ENCODE measurements at places on chromosomes 1 and 21.

DNA sequence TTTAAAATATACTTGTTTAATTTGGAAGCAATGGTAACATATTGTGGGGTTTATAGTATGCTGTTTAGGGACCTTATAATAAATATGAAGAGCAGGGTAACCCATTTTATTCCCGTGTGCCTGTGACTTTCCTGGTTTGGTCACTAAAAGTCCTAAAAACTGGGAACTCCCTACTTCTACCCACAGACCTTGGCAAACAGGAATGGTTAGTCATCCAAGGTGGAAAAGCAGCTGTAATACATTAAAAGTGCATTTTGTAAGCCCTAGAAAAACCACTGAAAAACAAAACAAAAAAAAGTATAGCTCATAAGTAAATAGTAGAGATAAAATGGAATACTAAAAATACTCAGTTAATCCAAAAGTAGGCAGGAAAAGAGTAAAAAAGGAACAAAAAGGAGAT is 538.9 kb downstream of the LMO4 start:
- DNase-seq: no peak

GRCh38 chr1:220370041-220370700 is 97.9 kb upstream of the RAB3GAP2 start:
- DNase-seq: peak; percentile 49

DNA sequence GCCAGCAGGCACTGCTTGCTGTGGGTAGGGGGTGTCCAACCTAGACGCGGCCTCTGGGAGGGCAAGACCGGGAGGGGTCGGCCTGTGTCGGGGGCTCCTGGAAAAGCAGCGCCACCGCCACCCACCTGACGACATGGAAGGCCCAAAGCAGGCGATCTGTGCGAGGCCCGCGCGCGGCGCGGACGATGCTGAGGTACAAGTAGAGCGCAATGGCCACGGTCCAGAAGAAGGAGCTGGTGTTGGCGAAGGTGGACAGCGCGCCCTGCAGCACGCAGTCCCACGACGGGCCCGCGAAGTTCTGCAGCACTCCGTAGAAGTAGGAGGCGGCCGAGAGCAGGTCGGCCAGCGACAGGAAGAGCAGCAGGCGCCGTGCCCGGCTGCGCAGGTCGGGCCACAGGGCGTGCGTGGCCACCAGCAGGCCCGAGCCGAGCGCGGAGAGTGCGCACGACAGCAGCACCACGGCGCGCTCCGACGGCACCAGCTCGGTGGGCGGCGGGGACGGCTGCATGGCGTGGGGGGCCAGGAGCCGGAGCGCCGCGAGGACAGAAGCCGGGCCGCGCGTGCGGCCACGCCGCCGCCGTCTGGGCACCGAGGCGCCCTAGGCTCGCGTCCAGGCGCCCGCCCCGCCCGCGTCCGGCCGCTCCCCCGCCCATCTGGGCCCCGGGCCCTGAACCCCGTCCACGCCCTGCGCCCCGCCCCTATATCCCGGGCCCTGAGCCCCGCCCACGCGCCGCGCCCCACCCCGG is at the start of gene GPR157:
TSS of gene GPR157 (minus strand) at position 583 of the 746 bp plus-strand sequence. CDS start at position 508, 75 bp downstream.
- DNase-seq: peak; percentile 55

- peak; percentile 69 for DNase-seq
Observed at GRCh38 chr1:110780600-110781484, 92.1 kb upstream of the CD53 start.

DNA sequence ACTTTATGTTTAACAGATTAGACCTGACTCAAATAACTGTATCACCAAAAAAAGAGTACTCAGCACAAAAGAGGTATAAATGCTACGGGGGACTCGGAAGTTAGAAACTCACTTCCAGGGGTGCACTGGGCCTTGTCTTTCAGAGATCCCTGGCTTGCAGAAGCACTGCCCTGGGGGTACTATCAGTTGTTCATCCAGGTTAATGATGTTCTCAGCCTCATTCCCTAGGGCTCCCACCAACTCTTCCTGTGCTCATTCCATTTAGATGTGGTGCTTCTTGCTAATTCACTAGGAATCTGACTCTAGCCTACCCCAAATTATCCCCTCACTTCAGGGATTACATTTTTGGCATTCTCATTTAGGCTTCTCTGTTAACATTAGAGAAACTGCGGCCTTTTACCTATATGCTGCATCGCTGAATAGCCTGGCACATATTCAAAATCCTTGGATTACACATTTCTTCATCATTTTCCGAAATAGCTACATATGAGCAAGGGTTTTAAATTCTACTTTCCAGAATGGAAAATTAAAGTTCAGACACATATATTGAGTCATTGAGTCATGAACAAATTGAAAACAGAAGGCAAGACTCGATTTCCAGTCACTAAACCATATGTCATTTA is 338.5 kb downstream of the KCTD3 start:
- no peak for DNase-seq

DNA sequence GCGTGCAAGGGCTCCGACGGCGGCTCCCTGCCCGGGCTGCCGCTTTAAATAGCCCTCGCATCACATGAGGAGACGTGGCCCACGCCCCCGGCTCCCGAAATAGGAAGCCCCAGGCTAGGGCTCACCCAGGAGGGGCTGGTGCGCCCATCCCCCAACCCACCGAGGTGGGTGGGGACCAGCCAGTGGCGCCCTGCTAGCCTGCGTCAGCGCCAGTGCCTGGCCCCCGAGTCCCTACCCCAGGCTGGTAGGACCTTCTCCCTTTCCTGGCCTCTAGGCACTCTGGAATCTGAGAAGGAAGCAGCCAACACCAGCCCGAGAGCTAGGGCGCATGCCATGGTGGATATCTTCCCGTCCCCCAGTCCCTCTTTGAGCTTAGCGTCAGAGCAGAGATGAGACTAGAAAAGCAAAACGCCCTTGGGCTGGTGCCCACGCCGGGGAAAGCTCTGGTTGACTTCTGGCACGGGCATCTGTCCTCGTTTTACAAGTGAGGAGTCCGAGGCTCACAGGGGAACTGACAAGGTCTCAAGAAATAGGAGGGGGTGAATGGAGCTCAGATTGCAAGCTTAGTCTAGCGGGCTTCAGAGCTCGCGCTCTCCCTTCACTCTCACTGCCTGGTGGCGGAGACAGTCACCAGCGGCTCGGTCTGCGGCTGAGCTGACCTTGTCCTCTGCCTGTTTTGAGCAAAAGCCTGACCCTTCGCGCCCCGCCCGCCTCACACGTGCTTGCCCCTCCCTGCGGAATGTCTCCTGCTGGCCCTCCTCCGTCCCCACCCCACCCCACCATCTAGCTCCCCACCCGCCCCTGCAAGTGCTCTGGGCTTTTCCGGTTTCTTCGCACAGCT is at the start of gene FABP3:
TSS of gene FABP3 (minus strand) at position 21 of the 841 bp plus-strand sequence. CDS start 62 bp downstream, outside the sequence.
- DNase-seq: peak; percentile 10

DNA sequence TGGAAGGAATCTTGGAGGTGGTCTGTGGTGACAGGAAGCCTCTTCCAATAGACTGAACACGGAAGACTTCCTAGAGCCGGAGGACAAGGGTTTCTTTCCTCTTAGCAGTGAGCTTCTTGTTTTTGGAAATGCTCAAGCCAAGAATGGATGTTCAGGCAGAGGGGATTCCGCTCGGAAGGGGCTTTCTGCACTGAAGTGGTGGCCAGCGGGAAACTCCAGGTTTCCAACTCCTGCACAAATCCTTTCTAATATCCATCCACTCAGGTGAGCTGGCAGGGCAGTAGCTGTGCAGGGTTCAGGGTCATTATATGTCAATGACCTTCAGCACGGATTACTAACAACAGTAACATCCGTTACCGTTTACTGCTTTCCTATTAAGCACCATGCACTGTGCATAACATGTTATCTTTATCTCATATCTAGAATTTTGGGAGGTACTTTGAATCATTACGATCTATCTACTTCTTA is 573 bp upstream of the CPT2 start:
- DNase-seq: peak; percentile 42

DNA sequence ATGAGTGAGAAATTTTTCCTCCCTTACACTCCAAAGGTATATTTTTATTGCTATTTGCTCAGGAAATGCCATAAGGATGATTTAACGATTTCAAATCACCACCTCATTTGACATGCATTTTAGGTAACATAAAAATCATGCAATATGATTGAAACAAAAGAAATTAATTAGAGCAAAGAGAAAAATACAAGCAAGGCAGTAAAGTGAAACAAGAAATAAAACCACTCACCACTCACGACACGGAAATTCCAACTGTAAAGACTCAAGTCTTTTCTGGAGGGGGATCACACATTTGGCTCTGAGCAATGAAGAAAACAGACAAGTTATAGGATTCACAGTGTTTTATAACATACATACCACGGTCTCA is 86.8 kb upstream of the ARHGAP29 start:
- no peak for DNase-seq

DNA sequence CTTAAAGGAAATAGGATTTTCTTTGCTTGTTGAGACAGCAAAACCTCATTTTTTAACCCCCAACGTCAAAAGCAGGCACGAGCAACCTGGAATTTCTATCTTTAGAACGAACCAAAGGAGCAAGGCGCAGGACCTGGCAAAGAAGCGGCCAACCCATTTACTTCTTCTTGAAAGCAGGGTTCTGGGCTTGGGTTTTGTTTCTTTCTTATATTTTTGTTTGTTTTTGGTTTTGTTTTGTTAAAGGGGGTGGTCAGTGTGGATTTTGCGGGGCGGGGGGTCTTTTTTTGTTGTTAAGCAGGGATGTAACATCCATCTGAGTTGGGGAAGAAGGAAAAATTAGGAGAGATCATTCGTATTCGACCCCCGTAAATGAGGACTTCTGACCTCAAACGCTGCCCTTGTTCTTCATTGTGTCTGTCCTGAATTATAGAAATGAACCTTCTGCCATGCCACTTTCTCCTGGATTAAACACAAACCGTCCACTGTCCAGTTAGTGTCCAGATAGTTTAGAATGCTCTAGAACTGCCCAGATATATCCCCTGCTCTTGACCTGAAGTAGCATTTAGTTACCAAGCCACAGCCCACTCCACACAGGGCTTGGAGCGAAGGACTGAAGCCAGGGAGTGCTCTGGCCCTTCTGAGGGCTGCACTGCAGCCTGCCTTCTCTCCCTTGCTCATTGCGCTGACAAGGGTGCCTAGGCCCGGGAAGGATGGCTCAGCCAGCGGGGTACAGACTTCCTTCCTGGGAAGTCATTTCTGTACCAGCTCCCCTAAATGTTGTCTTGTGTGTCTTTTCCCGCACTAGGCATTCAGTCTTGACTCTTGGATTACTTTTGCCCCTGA is 909 bp upstream of the APP start:
- no peak for DNase-seq

DNA sequence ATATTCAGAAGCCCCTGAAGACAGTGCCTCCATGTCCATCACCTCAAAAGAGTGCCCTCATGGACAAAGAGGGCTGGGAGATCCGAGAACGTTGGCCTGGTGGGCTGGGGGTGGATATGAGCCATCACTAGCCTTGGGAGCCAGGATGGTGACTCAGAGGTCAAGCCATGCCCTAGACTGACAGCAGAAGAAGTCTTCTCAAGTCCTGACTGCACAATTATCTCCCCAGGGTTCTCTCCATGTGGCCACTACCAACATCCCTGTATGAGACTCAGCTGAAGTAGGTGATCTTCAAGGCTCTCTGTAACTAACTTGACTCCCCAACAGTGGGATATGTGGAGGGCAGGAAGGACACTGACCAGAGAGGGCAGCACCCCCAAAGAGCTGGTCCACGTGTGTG is 7.1 kb upstream of the USF1 start:
- no peak for DNase-seq

DNA sequence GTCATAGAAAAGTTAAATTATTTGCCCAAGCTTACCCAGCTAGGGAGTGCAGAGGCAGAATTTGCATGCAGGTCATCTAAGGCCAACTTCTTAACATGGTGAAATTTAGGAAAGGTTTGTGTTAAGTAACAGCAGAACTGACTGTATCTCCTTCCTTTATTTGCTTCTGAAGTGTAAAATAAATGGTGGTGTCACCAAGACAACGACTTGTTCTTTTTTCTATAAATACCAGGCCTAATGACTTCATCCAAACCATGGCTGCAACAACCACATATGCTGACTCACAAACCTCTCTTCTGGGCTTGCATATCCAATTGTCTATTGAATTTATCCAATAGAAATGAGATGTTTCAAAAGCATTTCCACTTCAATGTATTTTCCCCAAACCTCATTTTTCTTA is 19.1 kb downstream of the COL24A1 start:
- no peak for DNase-seq

GRCh38 chr1:204169858-204170257 is 3.7 kb upstream of the REN start:
- no peak for DNase-seq

DNA sequence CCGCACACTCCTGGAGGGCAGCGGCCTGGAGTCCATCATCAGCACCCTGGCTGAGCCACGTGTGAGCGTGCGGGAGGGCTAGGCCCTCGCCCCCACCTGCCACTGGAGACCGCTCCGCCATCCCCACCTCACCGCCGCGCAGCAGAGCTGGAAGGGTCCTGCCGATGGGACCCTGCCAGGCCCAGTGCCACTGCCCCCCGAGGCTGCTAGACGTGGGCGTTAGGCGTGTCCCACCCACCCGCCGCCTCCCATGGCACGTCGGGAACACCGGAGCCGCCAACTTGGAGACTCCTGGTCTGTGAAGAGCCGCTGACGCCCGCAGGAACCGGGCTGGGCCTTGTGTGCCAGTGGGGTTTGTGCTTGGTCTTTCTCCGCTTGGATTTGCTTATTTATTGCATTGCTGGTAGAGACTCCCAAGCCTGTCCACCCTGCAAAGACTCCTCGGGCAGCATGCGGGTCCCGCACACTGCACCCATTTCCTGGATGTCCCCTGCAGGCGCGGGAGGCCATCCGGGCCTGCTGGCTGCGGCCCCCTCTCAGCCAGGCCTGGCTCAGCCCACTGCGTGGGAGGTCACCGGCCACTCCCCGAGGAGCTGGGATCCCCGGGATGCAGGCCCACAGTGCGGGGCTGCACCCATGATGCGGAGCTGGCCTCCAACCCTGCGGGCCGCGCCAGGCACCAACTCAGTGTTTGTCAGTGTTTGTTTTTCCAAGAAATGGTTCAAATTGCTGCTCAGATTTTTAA is 6.0 kb downstream of the LY9 start:
- DNase-seq: no peak

- DNase-seq: no peak
Observed at GRCh38 chr1:115071012-115071664, 18.2 kb downstream of the TSPAN2 start.
